Kasumi-1 (cell line): ENCODE measurements at places on chromosomes 5 and 9.
A peak's percentile ranks its signal among the peaks of the same experiment; 100 is the strongest.

- no peak for DNase-seq
These were observed 15.4 kb upstream of the MAMDC2 start for GRCh38 chr9:70028287-70028686.

GRCh38 chr5:147621016-147621415 is 111.1 kb upstream of the DPYSL3 start:
- no peak for DNase-seq

GRCh38 chr9:83041771-83042170 is 21.2 kb downstream of the RASEF start:
- DNase-seq = no peak

DNA sequence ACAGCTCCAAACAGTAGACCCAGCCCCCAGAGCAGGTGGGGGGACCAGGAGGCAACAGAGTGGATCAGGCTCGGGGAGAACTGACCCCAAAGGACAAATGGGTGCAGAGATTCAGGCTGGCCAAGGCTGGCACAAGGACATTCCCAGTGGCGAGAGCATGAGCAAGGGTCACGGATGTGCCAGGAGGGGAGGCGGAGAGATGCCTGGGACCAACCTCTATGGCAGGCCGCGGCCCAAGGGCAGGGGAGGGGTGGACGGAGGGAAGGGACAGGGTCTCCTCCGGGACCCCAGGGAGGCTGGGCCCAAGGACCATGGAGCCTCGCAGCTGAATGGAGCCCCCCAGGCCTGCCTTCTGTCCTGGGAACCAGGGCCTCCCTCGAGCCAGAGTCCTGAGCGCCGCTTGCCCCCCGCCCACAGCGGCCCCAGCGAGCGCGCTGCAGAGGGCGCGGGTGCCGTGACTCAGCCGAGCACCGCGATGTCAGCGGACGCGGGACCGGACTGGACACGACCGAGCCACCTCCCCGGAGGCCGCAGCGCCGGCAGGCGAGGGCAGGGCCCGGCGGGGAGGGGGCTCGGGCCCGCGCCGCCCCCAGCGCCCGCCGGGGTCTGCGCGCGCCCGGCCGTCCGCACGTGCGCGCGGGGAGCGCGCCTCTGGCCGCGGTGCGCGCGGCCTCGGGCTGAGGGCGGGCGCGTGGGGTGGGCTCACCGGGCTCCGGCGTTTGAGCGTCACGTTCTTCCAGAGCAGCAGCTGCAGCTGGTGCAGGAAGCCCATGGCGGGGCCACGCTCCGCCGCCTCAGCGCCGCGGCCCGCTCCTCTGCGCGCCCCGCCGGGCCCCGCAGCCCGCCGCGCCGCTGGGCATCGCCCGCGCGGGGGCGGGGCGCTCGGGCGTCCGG is at the start of gene ABCA2:
Gene ABCA2, minus strand, starts transcription at position 869 of the 894 bp plus-strand sequence. Its CDS starts 97 bp downstream, at position 772.
- DNase-seq = no peak

DNA sequence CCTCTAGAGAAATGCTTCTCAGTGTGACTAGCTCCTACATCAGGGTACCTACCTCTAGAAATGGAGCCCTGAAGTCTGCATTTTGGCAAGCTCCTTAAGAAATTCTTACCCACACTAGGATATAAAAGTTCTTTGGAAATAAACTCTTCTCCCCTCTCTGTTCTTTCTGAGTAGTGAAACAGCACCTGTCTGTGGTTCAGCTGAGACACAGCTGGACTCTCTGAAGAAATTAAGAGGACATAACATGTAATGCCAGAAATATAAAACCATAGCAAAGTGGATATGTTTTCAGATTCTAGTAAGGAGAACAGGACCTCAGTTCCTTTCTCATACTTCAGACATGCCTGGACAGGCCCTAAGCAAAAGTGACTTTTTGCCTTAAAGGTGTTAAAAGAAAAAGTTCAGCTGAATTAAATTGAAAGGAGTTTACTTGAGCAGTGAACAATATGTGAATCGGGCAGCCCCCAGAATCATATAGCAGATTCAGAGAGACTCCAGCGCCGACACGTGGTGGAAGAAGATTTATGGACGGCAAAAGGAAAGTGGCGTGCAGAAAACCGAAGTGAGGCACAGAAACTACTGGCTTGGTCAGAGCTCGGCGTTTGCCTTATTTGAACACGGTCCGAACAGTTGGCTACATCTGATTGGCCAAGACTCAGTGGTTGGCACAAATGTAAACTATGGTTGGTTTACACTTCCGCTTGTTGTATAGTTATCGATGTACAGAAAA is 64.5 kb downstream of the PRKACG start:
- DNase-seq = no peak

- no peak for DNase-seq
These were observed 857 bp downstream of the ADAM19 start for GRCh38 chr5:157574456-157575380.

DNA sequence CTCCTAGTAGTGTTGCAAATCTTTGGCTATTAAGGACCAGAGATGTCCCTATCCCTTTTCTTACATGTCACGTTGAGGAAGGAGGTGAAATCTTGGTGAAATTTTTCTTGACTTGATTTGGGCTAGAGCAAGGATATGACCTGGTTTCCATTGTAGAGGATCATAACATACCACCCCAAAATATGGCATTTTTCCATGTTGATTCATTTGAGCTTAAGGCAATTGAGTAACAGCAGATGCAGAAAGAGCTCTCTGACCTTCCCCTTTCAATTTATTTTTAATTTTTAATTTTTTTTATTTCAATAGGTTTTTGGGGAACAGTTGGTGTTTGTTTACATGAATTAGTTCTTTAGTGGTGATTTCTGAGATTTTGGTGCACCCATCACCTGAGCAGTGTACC is 61.2 kb upstream of the MAP1B start:
- no peak for DNase-seq

GRCh38 chr5:63398346-63398745 is 563.9 kb downstream of the HTR1A start:
- no peak for DNase-seq

DNA sequence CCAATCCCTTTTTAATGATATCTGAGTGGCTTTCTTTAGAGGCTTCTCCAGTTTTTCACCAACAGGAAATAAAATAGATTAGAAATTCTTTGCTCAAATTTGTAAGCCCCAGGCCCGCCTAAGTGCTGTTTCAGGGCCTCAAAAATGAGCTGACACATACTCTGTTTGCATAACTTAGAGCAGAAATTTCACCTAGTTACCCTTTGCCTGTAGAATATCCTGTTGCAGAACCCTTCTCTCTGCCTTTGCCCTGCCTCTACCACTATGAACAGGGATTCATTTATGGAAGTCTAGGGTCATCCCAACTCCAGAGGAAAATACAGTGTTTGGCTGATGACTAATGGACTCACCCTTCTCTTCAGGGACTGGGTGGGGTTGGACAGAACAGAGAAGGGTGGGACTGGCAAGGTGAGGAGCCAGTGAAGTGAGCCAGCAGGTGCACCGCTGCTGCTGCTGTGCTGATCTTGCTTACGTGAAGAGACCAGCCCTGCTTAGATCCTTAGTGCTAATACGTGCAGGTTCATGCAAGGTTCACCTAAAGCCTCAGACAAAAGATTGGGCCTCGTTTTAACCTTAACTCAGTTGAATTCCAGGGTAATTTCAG is 22.8 kb downstream of the OSTF1 start:
- no peak for DNase-seq

DNA sequence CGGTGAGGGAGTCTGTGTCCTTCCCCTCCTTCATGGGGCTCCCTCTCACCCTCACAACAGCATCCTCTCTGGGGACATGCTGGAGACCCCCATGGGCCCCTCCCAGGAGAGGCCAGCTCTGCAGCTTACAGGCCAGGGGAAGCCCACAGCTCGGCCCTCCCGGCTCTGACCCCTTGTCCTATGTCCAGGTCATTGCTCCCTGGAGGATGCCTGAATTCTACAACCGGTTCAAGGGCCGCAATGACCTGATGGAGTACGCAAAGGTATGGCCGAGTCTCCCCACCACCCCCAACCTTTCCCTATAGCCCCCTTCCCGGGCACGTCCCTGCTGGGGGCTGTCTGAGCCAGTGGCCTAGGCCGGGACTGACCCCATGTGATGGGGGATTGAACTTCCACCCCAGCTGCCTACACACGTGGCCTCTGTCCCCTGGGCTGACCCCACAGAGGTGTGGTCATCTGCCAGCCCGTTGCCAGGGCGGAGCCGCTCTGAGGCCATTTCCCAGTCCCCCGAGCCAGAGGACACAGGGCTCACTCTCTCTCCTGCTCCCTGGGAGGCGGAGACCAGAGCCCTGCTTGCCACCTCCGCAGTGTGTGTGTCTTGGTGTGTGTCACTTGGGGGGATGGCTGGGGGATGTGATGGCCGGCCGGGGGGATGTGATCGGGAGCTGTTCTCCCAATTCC is 21.9 kb downstream of the ASS1 start:
- no peak for DNase-seq

GRCh38 chr9:70056211-70056944 is 12.7 kb downstream of the MAMDC2 start:
- no peak for DNase-seq

GRCh38 chr9:88680041-88680440 is 145.1 kb downstream of the NXNL2 start:
- no peak for DNase-seq

GRCh38 chr5:176995896-176996767 is 10.4 kb downstream of the UIMC1 start:
- DNase-seq = no peak

GRCh38 chr5:54453046-54453445 is 2.5 kb upstream of the HSPB3 start:
- no peak for DNase-seq

- no peak for DNase-seq
These were observed 114.0 kb downstream of the MED10 start for GRCh38 chr5:6264394-6264793.

- peak; percentile 85 for DNase-seq
These were observed at the start of gene LCP2 for GRCh38 chr5:170297589-170298462. TSS of gene LCP2 (minus strand) at chr5:170297777. CDS start at chr5:170297611, 166 bp downstream.

DNA sequence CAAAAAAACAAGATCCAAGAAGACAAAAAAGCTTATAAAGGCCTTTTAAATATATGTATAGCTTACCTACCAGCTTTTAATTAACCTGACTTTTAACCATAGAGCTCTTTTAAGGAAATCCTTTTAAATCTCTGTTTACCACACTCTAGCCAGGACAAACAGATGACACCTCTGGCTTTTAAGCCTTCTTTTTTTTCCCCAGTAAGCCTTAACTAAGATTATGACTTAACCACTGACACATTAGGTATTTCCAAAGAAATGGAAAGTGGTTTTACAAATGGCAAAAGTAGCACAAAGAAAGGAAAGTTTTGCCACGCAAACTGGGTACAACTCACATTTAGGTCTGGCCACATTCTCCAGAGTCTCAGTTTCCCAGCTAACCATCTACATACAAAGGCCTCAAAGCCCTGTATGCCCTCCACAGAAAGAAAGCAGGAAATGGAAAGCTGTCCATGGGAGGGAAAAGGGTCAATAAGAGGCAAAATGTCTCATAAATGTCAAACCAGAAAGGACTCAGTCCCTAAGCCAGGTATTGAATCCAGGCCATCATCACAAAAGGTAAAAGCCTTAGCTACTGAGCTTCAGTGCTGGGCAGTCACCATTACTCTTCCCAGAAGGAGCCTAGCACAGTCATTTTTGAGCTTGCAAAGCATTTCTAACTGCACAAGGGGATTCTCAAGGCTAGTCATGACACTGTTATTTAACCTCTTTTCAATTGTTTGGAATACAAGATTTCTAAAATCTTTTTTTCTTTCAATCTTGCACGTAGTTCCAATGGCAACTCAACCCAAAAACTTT is 19.7 kb downstream of the TMEM161B start:
- no peak for DNase-seq

GRCh38 chr9:4828761-4829160 is 36.0 kb downstream of the RCL1 start:
- DNase-seq = no peak

- DNase-seq = no peak
These were observed 68.9 kb downstream of the PRDM6 start for GRCh38 chr5:123157791-123158581.

DNA sequence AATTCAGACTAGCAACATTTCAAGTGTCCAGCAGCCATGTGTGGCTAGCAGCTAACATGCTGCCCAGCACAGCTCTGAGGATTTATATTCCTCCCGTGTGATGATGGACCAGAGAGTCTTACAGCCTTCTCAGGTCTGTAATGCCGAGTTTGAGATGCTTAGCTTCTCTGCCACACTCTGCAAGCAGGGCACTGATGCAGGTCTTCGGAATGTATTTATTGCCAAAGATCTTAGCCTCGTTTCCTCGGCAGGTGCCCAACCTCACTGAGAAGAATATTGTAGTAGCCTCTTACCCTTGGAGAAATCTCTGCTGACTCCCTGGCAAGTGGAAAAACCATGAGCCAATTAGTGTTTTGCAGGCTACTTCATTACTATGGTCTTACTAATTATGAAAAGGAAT is 3.7 kb upstream of the RAI14 start:
- DNase-seq = no peak

DNA sequence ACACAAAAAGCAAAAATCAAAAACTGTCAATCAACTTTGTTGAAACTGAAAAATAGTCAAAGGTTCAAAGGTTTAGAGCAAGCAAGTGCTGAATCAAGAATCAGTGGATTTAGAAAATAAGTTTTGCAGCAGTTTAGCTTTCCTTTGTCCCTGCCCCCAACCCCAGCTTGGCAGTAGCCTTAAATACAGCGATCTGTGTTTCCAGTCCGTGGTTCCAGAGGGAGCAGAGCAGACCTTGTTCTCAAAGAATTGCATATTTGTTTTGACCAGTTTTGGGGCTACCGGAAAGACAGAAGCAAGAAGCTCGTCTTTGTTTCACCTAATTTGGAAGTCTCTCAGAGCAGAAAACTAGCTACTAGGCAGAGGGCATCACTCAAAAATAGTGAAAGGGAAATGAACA is 57.2 kb upstream of the PRDM9 start:
- DNase-seq = no peak

DNA sequence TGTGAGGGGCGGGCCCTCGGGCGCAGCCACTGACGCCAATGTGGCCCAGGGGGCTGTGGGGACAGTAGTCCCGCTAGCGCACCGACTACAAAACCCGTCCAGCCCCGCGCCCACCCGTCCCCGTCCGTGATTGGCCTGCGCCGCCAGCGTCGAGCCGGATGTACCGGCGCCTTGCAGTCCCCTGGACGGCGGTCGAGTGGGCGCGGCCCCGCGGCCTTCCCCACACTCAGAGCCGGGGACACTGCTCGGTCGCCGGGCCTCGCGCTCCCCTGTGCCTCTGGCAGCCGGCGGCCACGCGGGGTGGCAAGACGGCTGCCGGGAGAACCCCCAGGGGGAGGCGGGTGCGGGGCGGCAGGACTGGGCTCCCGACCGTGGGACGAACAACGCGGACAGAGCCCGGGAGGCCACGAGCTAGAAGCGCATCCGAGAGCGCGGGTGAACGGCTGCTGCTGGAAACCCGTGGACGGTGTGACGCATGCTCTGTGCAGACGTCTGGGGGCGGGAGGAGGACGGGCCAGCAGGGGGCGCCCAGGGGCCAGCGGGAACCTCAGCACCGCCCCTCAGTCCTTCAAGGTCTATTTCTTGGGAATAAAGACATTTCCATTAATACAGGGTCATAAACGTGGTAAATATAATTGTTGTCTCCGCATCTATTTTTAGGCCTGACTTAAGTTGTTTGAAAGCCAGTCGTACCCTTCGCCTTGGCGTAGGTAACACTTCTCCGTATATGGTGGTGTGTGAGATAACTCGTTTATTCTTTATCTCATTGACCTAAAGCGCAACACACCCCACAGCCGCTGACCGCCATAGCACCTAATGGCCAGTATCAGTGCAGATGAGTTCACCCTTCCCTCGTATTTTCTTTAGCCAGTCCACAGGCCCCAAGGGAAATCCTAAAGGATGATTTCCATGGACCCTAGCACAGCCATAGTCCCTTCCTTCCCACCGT is 629 bp upstream of the BICD2 start:
- peak; percentile 94 for DNase-seq
